ENCODE measurements at places on chromosomes 4 and X. TPM values are rescaled to one million over a fixed set of nuclear protein-coding genes. Genes with fewer than 3 reads are reported as not detected.

Gene SLITRK2
- not detected for polyA plus RNA-seq

Gene CC2D2A
- polyA plus RNA-seq: not detected

Gene PPARGC1A
- polyA plus RNA-seq: not detected

Gene IL3RA
- 4.1 TPM for polyA plus RNA-seq

Gene XAGE1A
- not detected for polyA plus RNA-seq

Gene RBM46
- not detected for polyA plus RNA-seq

Gene HTR2C
- polyA plus RNA-seq: not detected

Gene CITED1
- polyA plus RNA-seq: 0.83 TPM

Gene GIMD1
- not detected for polyA plus RNA-seq

Gene ADGRG2
- polyA plus RNA-seq: not detected

DNA sequence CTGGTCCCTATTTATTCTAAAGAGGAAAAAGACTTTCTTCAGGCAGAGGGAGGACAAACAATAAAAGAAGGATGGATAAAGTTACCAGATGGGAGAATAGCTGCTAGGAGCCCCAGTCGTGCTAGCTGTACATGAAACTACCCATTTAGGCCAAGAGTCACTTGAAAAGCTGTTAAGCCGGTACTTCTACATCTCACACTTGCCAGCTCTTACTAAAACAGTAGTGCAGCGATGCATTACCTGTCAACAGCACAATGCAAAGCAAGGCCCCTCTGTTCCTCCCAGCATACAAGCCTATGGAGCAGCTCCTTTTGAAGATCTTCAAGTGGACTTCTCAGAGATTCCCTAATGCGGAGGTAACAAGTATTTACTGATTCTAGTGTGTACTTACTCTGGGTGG is 1138.8 kb downstream of the ARAP2 start:
- DNase-seq: no peak

DNA sequence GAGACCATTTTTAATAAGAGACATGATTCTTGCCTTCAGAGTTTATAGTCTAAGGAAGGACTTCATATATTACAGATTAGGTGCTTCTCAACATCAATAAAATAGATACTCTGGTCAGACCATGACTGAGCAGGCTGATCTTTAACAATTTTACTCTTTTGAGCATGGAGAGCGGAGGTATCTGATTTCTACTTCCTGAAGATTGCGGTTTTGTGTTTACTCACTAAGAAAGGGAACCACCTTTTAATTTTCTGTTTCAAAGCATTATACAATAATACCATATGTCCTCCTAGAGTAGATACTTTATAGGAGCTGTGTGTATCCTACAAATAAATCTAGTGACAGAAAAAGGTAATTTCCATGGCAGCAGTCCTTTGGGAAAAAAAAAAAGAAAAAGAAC is 12.5 kb downstream of the MORC4 start:
- no peak for DNase-seq

DNA sequence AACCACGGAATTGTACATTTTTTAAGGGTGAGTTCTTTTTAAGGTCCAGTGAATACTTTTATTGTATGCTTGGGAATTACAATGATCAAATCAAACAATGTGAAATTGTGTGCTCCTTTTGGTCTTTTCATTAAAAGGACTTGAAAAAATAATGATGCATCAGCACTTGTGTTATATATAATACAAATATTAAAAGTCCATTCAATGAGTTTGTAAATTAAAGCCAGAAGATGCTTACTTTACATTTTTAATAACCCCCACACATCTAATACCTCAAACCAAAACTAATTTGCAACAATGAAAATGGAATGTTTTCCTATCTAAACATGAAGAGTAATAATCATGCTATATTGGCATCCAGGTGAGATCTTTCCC is 369.8 kb upstream of the LCORL start:
- DNase-seq: no peak

DNA sequence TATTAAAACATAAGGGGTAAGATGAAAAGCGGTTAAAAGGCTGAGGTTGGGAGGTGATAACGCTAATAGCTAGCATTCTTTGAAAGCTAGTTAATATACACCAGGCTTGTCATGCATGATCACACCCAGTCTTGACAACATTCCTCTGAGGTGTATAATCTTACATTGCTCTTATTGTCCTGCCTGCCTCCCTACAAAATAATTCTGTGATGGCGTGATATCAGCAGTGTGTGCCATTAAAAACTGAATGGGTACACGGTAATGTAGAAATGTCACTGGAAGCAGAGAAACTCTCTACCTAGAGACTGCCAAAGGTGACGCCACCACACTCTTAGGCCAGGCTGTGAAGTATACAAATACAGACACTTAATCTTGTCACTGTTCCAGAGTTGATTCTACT is 68.1 kb downstream of the DIAPH2 start:
- no peak for DNase-seq

GRCh38 chrX:97909245-97909644 is 1025.5 kb downstream of the RPA4 start:
- DNase-seq: no peak

- DNase-seq: no peak
Observed at GRCh38 chr4:1770791-1771231, 22.3 kb upstream of the FGFR3 start.

GRCh38 chr4:40736910-40737309 is 12.8 kb upstream of the NSUN7 start:
- no peak for DNase-seq

DNA sequence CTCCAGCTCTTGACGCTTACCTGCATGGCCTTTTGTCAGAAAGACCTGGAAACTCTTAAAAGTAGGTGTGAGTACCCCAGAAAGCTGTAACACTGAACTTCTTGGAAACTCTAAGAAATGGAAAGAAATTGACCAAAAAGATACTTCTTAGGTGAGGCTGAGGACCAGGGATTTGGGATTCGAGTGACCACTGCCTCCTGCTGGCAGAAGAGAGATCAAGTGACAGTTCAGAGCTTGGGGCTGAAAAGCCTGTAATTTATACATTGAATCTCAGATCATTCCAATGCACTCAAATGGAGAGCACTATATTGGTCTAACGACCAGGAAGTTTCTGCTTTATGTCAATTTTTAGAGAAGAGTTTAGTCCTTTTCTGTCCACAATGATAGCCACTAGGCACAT is 204.6 kb downstream of the PDGFRA start:
- no peak for DNase-seq

- DNase-seq: no peak
Observed at GRCh38 chr4:7003879-7004240, 39.3 kb upstream of the TADA2B start.

- no peak for DNase-seq
Observed at GRCh38 chr4:130306566-130306965, 1210.6 kb downstream of the C4orf33 start.

DNA sequence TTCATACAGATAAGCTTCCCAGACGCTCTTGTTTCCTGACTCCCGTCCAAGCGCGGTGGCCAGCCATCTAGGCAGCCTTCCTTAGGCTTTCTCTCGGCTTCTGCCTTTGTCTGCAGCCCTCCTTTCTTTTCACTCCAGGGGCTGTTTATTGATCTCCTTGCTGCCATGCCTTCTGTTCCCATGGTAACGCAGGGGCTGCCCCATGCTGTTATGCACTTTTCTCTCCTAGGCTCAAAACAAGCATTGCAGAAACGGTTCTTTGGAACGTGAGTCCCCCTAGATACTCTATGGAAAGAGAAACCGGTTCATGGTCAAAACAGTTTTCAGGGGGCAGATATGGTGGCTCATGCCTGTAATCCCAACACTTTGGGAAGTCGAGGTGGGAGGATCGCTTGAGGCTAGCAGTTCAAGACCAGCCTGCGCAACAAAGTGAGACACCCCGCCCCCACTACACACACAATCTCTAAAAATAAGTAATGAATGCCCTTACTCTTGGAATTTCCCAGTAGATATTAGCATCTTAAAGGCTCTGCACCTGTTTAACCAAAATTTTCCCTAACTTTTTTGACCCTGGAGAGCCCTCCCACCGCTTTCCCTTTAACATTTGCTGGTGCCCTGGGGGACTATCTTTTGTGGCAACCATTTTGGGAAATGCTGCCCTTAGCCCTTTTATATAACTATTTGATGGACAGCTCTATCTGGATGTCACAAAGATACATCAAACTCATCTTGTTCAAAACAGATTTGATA is 53.9 kb upstream of the ZNF157 start:
- no peak for DNase-seq

- no peak for DNase-seq
Observed at GRCh38 chrX:122787231-122787630, 396.8 kb upstream of the GRIA3 start.

GRCh38 chr4:6695660-6696610 is 2.3 kb downstream of the S100P start:
- DNase-seq: no peak
